ENCODE measurements at places on chromosomes 3 and 15.

DNA sequence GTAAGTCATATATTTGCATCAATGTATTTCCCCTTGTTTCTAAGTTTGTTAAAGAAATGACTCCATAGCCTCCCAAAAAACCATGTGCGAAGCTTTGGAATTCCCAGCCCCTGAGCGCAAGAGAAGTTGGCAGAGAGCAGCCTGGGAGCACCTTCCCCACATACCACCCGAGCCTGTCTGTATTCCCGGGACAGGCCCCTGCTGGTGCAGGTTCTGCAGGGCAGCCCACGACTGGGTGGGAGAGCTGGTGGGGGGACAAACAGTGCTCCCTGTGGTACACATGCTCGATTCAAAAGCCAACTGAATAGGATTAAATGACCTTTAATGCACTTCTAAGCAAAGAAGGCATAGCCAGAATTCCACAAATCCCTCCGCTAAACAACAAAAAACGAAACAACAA is 74.6 kb upstream of the SNRPA1 start:
- no peak for DNase-seq

DNA sequence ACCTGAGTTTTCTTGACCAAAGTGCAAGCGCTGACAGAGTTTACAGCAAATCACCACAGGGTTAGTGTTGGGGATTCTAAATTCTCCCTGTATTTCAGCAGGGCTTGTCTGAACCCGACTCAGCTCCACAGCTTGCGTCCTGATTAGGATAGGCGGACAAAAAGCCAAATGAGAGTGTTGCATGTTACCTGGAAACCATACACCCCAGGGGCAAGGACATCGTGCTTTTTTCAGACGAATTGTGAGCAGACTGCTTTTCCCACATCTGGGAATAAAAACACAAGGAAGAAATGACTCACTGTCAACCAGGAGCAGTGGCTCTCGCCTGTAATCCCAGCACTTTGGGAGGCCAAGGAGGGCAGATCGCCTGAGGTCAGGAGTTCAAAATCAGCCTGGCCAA is 3.0 kb downstream of the DZIP1L start:
- no peak for DNase-seq

DNA sequence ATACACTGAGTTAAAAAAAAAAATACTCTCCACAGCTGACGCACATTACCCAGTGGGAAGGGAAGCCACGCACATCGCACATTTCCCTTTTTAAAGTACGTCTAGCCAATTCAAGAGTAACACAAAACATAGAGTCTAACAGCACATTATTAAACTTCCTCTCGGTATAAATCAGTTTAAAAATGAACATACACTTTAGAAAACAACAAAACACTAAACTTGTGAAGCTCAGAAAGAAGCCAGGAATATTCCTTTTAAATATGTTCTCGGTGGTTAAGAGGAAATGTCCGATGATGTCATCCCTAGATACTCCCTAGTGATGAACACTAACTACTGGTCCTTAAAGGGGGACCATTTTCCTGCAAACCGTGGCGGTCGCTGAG is 721 bp downstream of the MYEF2 start:
- peak; percentile 42 for DNase-seq

GRCh38 chr15:76035593-76035992 is 23.4 kb upstream of the NRG4 start:
- DNase-seq, result no peak

DNA sequence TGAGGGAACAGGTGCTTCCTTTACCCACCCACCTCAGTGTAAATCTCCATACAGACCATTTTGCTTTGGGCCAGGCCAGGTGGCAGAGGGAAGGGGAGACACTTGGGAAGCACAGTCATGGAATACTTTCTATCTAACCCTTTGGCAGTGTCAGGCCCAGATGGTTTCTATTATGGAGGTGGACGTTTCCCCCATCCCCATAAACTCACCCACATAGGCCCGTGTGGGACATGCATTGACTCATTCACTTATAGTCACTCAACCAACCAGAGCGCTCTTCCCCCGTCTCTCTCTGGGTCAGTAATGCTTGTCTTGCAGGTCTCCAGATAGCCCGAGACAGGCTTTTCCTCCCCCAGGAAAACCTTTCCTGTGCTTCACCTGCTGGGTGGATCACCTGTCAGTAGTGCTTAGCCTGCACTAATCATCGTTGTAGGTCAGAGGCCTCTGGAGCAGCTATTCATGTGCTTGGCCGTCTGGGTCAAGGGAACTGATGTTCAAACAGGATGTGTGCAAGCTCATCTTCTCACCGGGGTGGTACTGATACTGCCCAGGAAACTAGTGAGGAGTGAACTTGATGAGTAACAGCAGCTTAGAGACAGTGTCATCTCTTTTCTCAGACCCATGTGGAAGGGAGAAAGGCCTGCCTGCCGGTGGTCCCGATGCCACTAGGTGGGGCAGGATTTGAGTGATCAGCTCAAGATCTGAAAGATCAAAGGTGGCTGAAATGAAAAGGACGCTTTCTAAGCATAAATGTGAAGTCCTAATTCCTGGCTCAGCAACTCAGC is 67.1 kb downstream of the CEMIP start:
- no peak for DNase-seq

DNA sequence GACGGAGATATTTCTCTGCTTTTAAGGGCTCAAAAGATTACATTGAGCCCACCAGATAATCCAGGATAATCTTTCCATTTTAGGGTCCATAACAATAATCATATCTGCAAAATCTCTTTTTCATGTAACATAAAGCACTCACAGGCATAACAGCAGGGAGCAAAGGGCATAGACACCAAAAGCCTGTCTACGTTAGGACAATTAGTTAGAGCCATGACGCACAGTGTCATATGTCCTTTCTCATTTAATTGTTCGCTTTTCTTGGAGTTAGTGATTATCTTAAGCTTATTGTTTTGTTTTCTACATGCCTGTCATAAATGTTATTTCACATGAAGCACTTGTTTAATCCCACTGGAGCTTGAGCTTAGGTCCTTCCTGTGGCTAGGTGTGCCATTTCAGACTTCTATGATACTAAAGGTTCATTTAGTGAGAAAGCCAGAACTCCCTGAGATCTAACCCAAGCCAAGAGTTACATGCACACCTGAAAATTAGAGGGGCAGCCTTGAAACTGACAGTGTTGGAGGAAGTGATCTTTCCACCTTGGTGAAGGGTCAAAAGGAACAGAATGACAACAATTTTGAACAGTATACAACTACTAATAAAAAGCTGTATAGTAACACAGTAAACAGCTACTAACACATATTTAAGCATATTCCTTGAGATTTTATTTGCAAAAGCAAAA is 11.7 kb upstream of the HHATL start:
- DNase-seq, result no peak

DNA sequence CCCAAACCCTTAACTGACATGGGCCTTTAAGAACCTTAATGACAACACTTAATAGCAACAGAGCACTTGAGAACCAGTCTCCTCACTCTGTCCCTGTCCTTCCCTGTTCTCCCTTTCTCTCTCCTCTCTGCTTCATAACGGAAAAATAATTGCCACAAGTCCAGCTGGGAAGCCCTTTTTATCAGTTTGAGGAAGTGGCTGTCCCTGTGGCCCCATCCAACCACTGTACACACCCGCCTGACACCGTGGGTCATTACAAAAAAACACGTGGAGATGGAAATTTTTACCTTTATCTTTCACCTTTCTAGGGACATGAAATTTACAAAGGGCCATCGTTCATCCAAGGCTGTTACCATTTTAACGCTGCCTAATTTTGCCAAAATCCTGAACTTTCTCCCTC is 49.9 kb downstream of the PGPEP1L start:
- DNase-seq, result no peak

DNA sequence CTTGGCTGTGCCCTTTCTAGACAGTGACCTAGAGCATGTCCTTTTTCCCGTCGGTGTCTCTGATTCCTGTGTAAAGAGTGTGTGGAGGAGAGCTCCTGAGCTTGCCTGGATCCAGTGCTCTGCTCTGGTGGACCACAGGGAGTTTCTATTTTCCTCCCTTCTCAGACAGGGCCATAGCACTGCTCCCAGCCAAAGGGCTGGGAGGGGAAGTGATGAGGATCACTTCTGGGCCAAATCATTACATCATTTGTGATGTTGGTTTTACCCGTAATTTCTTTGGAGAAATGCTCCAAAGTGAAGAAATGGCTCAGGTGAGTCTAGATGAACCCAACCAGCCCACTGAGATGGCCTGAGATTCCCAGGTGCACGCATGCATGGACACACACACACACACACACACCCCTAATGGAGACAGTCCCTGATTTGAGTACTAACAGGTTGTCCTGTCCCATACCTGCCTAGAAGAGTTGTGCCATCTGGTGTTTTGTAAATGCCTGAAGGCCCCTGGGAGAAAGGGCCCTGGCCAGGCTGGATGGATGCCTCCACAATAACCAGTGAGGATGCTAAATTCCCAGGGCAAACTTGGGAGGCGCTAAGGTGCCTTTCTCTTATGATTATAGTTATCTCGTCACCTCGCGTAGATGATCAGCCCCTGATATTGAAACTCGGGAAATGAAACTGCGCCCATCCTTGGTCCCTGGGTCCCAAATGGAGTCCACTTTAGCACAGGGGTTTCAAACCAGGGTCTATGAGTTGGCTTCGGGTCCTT is 86.9 kb downstream of the ASB7 start:
- no peak for DNase-seq

- no peak for DNase-seq
Observed at GRCh38 chr15:98815207-98815606, 166.9 kb downstream of the IGF1R start.

DNA sequence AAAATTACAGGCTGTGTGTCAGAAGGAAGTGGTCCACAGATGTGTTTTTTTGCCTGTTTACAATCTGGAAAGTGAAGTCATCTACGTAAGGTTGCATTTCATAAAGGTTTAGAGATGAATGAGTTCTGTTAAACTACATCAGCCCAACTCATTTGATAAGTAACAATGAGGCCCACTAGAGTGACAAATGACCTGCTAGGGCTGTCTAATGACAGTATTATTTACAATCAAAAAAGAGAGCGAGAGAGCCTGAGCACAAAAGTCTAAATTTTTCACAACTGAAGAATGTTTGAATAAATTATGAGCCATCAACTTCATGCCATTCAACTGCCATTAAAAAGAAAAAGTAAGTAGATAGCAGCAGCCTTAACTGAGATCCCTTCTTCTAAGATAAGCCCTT is 135.7 kb upstream of the TBL1XR1 start:
- DNase-seq, result no peak

- no peak for DNase-seq
Observed at GRCh38 chr3:32457971-32458471, 44.6 kb downstream of the CMTM6 start.

- no peak for DNase-seq
Observed at GRCh38 chr3:15261274-15261673, 55.2 kb downstream of the CAPN7 start.

DNA sequence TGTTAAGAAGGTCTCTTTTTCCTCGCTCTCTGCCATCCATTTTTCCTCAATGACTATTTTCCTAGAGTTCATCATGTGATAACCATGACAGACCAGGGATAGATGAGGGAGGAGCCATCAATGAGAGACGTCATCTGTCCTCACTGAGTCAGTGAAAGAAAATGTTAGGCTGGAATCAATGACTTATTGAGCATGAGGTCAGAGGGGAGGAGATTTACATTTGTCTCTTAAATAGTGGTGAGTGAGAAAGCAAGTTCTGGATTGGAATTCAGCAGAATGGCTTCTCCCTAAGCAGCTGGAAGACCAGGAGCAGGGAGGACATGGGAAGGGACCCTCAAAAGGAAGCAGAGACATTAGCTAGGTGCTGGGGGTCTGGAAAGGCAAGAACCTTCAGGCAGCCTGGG is 28.2 kb upstream of the USP3 start:
- DNase-seq, result peak; percentile 98

DNA sequence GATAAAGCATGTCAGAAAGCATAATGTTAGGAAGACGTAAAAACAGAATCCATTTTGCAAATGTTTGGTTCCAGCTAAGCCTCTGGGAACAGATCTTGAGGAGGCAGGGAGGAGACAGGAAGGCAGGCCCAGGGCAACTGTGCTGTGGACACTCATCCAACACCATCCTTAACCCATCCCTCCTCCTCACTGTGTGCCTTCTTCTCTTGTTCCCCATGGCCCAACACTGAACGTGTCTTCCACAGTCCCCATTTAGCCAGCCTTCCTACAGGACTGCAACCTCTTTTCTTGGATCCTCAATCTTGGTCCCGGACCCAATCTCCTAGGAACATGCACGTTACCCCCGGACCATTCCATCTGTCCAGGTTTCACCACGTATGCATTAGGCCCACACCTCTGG is 15.4 kb downstream of the C2CD4B start:
- no peak for DNase-seq

GRCh38 chr15:75532413-75533250 is 46.5 kb downstream of the PTPN9 start:
- DNase-seq, result peak; percentile 63

GRCh38 chr3:148190441-148190990 is 507.2 kb upstream of the AGTR1 start:
- DNase-seq, result peak; percentile 24

- DNase-seq, result no peak
Observed at GRCh38 chr15:65391732-65392131, 13.9 kb upstream of the IGDCC3 start.

Data from fibroblast of the aortic adventitia (primary cell).